ENCODE measurements at places on chromosomes 6 and 20.

DNA sequence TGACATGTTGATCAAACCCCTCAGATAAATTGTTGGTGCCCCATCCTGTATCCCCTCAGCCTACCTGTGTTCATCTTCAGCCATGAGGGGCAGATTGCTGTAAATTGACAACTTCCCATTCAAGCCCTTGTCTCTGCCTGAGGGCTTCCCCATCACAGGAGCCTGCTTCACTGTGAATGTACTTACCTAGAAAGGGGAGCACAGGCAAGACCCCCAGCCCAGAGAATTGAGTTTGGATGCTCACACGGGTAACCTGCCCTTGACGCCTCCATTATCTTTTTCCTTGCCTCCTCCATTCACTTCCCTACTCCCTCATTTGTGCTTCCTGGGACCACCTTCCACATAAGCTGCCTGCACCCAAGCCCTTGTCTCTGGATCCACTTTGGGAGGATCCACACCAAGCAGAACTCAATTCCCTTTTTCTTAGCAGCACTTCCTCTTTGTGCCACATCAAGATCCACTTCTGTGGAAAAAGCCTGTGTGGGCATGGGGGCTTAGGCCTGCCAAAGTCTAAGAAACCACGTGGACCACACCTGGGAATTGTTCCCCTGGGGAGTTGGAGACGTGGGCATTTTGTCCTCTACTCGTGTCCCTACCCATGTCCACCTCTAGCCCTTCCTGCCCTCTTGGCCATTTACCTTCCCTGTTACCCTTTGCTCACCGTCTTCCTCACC is 103.4 kb upstream of the FOXA2 start:
- no peak for DNase-seq

DNA sequence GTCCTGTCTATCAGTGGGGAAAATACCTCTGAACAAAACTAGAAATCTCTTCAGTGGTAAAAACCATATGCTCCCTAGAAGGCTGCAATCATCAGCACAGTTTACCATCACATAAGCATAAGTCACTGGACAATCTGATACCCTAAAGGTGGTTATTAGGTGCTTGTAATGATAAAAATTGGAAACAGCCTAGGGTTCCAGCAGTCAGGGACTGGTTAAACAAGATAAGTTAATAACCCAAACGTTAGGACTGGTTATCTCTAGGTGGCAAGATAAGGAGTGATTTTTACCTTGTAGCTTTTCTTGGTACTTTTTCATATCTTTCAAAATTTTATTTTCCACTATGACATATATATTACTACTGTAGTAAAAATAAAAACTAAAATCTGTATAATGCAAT is 11.0 kb downstream of the ECI2 start:
- DNase-seq, result no peak

DNA sequence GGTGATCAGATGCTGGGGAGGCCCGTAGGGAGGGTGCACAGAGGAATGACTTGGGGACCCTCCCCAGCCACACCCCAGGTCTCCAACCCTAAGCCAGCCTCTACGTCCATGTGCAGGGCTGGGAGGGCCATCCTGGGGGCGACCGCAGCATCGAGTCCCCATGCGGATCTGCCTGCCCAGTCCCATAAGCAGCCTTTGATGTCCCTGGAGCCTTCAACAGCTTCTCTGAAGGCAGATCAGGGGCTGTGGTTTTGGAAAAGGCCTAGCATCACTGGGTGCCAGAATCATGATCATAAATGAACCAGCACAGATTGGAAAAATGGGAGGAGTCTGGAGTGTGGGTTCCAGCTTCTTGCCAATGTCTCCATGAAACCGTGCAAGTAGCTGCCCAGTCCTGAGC is 22.9 kb downstream of the TOX2 start:
- no peak for DNase-seq

DNA sequence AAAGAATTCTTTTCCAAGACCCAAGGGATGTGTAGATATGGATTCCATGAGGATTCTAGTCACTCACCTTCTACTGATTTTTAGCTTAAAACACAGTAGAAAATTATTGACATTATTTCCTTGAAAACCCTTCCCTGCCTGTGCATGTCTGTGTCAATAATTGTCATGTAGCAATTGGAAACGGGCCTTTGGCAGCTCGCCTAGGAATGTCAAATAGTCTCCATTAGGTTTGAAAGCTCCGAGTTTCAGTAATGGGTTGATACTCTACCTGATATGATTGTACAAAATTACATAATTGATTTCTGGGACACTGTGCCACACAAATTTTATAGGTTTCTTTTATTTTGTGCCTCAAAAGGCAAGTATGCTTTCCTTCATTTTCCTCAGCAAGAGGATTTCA is 515.2 kb upstream of the ARID1B start:
- DNase-seq, result peak; percentile 46

- no peak for DNase-seq
Observed at GRCh38 chr20:3121955-3122610, 37.6 kb upstream of the AVP start.

DNA sequence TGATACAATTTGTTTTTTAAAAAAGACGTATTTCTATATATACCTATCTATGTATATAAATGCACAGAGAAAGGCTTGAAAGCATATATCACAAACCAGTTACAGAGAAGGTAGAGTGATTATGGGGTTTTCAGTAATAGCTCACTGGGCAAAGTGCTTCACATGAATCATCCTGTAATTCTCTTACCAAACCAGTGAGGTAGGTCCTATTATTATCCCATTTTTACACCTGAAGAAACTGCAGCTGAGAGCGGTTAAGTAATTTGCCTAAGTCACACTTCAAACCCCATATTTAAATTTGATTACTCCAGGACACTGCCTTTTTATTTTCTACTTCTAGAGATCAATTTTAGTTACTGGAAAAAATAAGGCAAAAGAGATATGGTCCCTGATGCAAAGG is 4.4 kb downstream of the GSS start:
- no peak for DNase-seq

- DNase-seq, result no peak
Observed at GRCh38 chr20:35120012-35120701, 27.0 kb downstream of the EDEM2 start.

DNA sequence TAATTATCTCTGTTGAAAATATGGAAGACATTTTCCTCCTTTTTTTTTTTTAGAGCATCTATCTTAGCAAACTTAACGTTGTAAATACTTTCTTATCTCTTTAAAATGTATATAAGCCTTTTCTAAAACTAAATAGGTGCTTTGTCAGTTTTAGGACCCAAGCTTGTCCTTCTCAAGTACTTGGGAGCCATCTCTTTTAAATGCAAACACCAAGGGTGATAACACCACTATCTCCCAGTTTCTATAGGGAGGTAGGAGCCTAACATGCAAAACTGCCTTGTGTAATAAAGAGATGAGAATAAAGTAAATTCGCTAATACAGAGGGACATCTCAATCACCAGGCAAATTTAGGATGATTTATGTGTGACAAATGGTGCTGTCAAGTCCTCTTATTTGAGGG is 157.0 kb upstream of the FAM83B start:
- DNase-seq, result no peak

- DNase-seq, result no peak
Observed at GRCh38 chr6:49855221-49855620, 11.1 kb downstream of the CRISP1 start.

DNA sequence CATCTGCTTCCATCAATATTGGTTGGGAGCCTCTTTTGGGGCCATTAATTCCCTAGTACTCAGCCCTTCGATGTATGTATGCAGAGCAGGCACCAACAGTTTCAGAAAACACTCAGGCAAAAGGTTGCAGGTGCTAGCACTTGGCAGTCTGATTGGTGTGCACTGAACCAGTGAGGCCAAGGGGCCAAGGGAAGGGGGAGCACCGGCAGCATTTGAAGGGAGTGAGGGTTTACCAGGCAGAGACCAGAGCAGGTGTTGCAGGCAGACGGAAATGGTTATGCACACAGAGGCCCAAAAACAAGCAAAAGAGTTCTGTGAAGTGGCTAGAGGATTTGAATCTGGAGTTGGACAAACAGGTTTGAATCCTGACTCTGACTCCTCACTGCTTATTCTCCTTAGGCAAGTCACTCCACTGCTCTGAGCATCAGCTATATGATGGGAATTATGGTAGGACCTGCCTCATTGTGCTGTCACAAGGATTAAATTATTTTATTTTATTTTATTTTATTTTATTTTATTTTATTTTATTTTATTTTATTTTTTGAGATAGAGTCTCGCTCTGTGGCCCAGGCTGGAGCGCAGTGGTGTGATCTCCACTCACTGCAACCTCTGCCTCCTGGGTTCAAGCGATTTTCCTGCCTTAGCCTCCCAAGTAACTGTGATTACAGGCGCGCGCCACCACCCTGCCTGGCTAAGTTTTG is 58.1 kb upstream of the SHLD1 start:
- peak; percentile 6 for DNase-seq

DNA sequence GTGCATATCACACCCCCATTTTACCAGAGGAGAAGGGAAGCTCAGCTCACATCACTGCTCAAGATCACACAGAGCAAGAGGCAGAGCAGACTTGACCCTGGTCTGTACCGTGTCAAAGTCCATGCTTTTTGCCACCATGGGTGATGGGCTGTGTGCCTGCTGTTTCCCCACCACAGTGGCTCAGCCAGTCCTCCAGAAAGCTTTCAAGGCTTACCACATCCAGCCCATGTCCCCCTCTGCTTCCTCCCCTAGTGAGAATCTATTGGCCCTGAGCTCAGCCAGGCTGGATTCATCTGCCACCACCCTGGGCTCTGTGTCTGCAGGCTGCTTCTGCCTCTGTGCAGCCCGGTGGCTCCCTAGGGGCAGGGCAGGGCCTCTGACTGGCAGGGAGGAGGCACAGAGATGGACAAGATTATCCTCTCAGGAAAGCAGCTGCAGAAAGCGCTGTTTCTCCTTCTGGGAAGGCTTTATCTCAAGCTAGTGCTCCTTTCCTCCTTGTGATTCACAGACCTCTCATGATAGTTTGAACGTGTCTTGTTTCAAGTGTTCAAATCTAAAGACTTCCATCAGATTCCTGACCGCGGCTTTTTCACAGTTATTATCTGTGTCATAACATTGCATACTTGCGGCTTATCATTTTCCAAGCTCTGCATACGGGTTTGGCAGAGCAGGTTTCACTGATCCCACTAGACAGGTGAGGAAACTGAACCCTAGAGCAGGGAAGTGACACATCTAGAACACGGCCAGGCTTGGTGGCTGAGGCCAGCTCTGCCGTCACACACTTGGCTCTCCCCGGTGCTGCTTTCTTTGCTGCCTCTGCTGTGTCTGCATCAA is 37.4 kb downstream of the VEGFA start:
- DNase-seq, result peak; percentile 41

- no peak for DNase-seq
Observed at GRCh38 chr20:44204156-44204831, 6.3 kb downstream of the OSER1 start.

- DNase-seq, result no peak
Observed at GRCh38 chr6:16840291-16840690, 79.0 kb upstream of the ATXN1 start.

- no peak for DNase-seq
Observed at GRCh38 chr20:2624190-2624589, 28.2 kb upstream of the NOP56 start.

GRCh38 chr6:24191346-24191745 is 65.3 kb downstream of the NRSN1 start:
- no peak for DNase-seq

DNA sequence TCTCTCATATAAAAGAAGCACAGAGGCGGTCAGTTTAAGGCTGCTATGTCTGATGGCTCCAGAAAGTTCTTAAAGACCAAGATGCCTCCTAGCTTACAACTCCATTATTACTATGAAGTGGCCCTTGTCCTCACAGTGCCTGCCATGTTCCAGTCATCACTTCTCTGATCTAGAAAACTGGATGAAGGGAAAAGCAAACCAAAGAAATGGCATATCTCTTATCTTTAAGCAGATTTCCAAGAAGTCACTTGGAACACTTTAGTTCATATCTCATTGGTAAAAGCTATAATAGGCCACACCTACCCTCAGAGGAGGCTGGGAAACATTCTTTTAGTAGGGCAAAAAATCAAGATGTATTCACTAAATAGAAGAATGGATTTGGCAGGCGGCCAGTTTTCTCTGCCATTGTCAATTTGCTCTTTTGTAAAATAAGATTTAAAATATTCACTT is 289.6 kb downstream of the TBC1D7 start:
- no peak for DNase-seq

DNA sequence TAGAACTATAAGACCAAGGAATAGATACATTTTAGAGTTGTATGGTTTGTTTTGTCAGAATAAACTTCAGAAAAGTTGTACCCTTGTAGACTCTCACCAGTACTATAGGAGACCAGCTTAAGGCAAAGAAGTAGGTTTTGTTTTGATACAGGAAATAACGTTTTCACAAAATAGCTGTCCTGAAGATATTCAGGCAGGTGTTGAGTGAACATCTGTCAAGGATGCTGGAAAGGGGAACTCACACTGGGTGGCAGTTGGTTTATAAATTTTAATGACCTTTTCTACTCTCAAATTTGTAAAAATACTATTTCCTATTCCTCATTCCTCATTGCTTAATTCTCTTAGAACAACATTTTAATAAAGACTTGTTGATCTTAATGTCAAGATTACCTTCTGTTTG is 174.0 kb upstream of the MAN1A1 start:
- DNase-seq, result no peak

DNA sequence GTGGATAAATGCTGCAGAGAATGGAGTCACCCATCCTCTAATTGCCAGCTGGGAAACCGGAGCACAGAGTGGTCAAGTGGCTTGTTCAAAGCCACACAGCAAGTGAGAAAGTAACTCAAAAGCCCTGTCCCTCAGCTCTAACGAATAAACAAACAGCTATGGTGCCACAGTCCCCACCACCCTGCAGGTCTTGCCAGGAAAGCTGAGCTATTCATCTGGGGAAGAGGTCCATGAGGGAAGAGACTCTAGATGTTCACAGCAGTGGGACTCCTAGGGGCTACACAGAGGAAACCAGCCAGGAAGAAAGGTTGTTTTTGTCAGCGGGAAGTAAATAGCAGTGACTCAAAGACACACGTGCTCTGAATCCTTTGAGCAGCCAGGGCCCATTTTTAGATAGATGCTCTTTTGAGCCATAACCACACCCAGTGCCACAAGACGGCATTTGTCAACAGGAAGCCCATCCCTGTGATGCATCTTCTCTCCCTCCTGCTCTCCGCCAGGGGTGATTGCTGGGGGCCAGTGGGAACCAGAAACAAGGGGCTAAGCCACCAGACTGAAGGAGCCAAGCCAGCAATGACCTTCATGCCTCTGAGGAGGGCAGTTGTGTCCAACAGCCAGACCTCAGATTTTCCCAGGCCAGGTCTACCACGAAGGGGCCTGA is 32.4 kb upstream of the TCP11 start:
- no peak for DNase-seq

DNA sequence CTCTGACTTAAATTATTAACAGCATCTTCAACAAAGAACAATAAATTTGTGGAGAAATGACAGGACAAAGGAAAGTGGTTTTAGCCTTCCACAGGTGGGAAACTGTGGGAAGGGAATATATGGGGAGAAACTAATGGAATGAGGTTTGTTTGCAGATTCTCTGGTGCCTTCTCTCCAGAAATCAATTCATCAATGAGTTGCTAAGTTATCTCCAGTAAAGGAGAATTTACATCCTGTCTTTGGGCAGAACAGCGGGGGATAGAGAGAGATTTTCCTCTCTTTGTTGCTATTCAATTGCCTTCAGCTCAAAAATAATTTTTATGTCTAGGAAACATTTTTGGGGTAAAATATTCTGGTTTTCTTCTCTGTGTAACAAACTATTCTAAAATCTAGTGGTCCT is 36.9 kb upstream of the LCA5 start:
- no peak for DNase-seq

All from NCI-H2171 (cell line).